ENCODE measurements at places on chromosomes 3 and 15.
A peak's percentile ranks its signal among the peaks of the same experiment; 100 is the strongest.

DNA sequence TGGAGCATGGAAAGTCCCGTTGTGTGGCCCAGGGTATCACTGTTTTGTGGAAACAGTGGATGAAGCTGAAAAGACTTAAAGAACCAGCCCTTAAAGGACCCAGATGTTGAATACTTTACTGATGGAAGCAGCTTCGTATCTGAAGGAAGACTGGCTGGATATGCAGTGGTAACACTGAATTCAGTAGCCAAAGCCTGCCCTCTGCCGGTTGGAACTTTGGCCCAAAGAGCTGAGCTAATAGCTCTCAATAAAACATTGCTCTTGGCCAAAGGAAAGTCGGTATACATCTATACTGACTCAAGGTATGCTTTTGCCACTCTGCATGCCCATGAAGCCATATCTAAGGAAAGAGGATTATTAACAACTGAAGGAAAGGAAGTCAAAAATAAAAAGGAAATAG is 885.4 kb downstream of the PDCD6IP start:
- peak; percentile 4 for DNase-seq

DNA sequence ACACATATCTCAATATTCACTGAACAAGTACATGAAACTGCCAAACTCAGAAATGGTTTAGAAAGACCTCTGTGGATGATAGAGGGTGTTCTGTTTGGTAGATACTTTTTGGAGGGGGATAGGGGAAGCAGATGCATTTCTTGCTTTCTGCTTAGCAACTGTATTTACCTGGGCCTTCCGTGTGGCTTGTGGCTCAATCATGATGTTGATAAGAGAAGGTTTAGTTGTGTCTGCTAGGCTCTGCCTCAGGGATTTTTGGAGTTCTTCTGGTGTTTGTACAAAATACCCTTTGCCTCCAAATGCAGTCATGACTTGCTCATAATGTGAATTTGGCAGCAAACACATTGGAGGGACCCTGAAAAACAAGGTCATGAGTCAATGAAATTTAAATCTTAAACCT is 38.2 kb downstream of the HACL1 start:
- no peak for DNase-seq

GRCh38 chr15:68980786-68981185 is 33.7 kb upstream of the NOX5 start:
- no peak for DNase-seq

- DNase-seq: no peak
Measured at GRCh38 chr3:72510247-72510646, 338.0 kb downstream of the SHQ1 start.

- DNase-seq: no peak
Measured at GRCh38 chr3:170204509-170204908, 17.7 kb upstream of the PRKCI start.

DNA sequence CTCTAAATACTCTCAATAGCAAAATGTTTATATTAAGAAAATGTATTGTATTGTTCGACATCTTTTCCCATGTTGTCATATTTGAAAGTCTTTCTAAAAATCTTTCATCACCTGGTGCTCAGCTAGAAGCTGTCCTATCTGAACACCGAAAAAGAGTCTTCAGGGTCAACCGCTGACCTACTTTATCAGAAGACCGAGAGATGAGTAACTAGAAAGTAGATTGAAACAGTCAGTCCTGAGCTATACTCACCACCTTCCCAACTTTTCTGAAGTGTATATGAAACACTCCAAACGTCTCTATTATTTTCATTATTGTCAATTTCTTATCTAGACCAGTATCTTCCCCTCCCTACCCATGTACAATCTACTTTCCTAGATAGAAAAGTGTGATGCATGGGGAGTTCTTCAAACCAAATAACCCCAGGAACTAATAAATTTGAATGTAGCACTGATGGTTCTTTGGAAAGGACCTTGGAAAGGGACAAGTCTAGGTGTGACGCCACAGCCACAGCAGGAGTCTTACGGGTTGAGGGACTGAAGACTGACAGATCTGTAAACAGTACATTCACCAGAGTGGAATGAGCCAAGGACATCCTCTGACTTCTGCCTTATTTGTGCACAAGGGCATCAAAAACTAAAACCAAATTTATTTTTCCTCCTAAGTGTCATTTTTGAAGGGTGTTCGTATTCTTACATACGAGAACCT is 58.6 kb downstream of the TMOD3 start:
- no peak for DNase-seq

GRCh38 chr15:100771746-100772145 is 107.9 kb upstream of the ALDH1A3 start:
- no peak for DNase-seq

- peak; percentile 89 for DNase-seq
Measured at GRCh38 chr3:129026728-129027543, 25.8 kb downstream of the EFCC1 start.

- no peak for DNase-seq
Measured at GRCh38 chr3:99681976-99682375, 43.6 kb downstream of the COL8A1 start.

- DNase-seq: no peak
Measured at GRCh38 chr3:23112491-23112890, 90.6 kb upstream of the UBE2E2 start.

DNA sequence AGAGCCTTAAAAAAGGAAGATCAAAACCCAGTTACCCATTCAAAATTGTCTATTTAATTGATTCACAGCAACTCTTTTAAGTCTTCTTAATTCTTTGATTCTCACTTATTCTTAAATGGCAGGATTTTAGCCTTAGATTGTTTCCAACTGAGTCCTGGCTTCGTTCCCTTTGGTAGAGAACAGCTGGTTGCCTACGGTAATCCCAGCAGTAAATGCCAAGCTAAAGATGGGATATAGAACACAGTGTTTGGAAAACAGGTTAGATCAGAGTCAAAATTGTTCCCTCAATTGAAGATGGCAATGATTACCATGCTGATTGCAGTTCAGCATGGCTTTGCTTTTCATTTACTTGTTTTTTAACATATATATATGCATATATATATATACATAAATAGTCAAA is 300.9 kb downstream of the PYDC2 start:
- DNase-seq: no peak

- DNase-seq: peak; percentile 22
Measured at GRCh38 chr15:89129123-89129815, 41.0 kb downstream of the ABHD2 start.

DNA sequence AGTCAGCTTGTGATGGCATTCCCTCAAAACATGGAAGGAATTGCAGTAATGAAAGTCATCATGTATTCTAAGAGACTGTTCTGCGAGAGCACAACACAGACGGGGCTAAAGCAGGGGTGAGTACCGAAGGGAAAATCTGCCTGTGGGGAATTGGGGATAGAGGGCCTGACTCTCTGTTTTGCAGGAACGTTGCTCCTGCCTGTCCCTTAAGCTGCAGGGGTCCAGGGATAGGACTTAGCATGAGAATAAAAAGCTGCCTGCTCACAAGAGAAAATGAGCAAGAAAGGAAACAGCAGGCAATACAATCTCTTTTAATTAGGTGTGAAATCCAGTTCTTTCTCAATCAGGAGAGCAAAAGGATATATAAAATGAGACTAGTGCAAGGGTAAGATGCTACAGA is 62.2 kb downstream of the TIGIT start:
- DNase-seq: no peak

DNA sequence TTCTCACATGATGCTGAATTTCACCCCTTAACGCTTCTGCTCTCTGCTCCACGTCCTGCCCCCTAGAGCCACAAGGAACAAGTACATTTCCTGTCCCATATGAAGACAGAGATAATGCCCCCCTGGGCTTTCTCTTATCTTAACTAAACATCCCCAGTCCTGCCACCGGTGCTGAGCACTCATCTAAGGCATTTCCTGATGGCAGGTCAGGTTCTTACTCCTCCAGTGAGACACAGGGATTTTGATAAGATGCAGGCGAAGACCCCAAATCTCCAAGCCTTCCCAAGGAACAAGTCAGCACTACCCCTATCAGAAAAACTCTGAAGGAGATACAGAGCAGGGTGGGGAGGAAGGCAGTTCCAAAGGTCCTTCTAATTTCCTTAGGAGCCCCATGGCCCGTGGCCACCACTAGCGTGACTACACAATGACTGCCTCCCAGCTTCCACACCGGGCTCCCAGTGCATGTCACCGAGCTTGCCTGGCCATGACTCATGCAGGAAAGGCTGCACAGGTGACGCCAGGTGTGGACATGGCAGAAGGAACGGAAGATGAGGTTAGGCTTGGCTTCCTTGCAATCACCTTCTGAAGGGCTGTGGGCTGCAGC is 152.9 kb downstream of the XXYLT1 start:
- DNase-seq: no peak

DNA sequence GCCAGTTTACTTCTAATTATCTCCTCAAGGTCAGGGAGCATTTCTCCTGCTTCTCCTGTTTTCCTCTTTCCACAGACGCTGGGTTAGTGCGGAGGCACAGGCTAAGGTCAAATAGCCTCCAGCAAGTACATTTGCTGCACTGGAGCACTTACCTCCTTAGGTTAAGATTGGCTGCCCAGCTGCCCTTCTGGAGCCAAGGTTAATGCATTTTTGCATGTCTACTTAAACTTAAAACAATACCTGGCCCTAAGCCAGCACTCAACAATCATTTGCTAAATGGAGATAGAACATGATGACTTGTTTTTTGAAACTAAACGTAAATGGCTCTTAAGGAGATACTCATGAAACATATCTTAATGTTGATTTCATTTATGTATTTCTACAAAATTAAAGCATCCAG is 83.5 kb downstream of the SSR3 start:
- DNase-seq: no peak

GRCh38 chr3:119716998-119717397 is 14.2 kb downstream of the CFAP91 start:
- DNase-seq: no peak

- peak; percentile 38 for DNase-seq
Measured at GRCh38 chr3:143121241-143122088, 1.9 kb downstream of the CHST2 start.

- DNase-seq: no peak
Measured at GRCh38 chr3:13718000-13718399, 161.9 kb downstream of the WNT7A start.

GRCh38 chr15:49121901-49122300 is 33.5 kb downstream of the COPS2 start:
- DNase-seq: no peak

- no peak for DNase-seq
Measured at GRCh38 chr3:42680806-42681205, 4.5 kb upstream of the KLHL40 start.

GRCh38 chr15:73374604-73375003 is 5.8 kb upstream of the HCN4 start:
- DNase-seq: no peak

- DNase-seq: no peak
Measured at GRCh38 chr3:81743096-81744025, 18.1 kb downstream of the GBE1 start.

- no peak for DNase-seq
Measured at GRCh38 chr3:130857336-130858026, 36.4 kb upstream of the ATP2C1 start.

DNA sequence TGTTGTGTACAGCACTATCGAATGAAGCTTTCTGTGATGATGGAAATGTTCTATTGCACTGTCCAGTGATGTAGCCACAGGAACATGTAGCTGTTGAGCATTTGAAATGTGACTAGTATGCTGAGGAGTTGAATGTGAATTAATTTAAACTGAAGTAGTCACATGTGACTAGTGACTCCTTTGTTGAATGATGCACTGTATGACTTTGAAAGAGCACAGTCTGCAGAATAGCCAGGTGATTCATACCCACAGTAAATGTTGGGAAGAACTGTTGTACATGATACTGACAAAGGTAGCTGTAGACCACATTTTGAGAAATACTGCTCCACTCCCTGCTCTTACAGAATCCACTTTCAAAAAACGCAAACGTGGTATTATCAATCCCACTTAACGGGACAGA is 34.0 kb upstream of the ACTL6A start:
- no peak for DNase-seq

GRCh38 chr15:73035221-73035620 is 17.0 kb upstream of the NEO1 start:
- DNase-seq: no peak

DNA sequence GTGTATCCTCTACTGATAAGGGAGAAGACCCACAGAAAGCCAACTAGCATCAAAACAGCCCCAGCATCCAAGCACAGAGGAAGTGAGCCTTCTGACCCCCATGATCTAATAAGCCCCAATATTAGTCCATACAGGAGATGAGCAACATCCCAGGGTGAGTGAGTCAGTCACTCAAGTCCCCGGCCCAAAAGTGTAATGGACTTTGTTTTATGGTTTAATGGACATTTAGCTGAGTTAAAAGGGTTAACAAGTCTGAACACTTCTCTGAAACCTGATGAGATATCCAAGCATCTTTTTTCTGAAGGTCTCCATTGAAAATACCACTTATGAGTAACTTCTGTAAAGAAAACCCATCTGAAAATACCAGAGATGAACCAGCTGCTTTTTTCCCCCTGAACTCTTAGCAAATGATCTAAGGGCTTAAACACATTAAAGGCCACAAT is 115.6 kb downstream of the GREM1 start:
- DNase-seq: no peak

GRCh38 chr3:69876073-69876472 is 123.5 kb upstream of the SAMMSON start:
- DNase-seq: no peak

DNA sequence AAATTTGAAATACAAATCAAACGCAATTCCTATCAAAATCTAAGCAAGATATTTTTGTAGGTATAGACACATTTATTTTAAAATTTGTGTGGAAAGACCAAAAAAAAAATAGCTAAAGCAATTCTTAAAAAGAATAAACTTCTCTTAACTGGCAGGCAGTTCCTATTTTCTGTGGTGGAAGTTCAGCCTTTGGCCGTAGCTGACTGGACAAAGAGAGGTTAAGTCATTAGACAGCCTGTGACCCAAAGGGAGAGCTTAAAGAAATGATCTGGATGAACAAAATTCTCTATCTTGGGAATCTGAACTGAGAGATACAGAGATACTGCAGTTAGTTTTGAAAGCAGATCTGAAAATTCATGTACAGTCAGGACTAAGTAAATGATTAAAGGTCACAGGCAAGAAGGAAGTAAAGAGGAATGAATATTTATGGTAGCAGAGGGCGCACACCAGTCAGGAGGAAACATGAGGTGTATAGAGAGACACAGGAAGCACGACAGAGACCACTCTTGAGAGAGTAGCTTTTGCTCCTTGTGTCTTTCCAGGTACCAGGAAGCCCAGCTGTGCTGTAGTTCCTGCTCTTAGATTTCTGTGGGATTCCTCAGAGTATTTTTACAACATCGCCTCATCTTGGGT is 57.5 kb downstream of the TPRG1 start:
- DNase-seq: no peak

GRCh38 chr15:71329497-71330260 is 214.4 kb downstream of the THSD4 start:
- no peak for DNase-seq

- no peak for DNase-seq
Measured at GRCh38 chr3:144053121-144053520, 81.5 kb downstream of the DIPK2A start.

- DNase-seq: no peak
Measured at GRCh38 chr3:195811756-195812155, at the start of gene MUC4. Gene MUC4 (minus strand): TSS chr3:195811929. CDS start chr3:195811817, 112 bp downstream.

DNA sequence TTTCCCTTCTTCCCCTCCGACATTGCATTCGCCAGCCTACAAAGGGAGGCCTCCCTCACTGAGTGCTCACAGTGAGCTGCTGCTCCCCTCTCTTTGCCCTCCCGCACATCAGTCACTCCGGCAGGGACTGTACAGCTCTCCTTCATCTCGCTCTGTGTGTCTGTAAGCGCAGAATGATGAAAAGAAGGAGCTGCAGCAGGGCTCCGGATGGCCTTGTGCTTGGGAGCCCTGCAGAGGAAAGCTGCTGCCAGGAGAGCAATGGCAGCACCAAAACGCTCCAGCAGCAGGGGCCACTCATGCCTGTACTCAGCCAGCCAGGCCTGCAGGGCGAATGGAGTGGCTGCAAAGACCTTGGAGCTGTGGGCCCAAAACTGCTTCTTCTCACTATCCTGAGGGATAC is 107.0 kb upstream of the NSMCE3 start:
- no peak for DNase-seq

All from activated naive CD4-positive, alpha-beta T cell (primary cell).